COLO829 (cell line): ENCODE measurements at places on chromosomes 2 and 18.

- DNase-seq, result no peak
These were observed 3.2 kb downstream of the WDR33 start for GRCh38 chr2:127807678-127808353.

DNA sequence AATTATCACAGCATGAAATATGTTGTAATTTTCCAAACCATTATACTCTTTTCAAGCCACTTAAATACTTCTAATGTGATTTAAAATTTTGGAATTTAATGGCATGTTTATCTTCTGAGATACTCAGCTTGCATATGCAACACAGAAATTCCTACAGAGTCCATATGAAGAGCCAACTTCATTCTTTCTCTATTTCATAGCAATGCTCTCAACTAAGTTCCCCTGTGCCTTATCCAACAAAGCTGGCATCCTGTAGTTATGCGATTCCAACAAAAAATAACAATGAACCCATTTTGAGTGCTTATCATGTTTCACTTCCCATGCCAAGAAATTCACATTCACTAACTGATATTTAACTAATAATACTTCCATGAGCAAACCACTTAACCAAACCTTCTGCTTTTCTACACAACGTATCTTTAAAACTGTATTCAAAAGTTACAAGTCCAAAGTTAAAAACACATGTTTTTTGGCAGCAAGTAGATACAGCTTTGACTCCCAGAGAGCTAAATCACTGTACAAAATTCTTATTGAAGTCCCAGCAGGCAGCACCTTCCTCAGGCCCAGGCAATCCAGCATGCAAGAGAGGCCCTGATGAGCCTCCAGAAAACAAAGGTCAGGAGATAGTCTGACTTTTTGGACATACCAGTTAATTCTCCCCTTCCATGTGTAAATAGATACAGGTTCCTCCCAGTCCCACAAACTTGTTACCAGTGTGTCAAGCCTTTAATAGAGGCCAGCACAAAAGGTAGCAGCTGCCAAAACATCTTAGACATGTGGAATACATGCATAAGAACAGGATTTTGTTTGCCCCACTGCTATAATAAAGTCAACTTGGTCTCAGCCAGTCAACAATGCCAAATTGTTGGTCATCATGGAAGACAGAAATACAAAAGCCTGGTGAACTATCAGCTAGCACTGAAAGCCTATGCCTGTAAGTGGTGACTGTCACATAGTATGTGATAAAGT is 113.1 kb upstream of the WDR75 start:
- no peak for DNase-seq

DNA sequence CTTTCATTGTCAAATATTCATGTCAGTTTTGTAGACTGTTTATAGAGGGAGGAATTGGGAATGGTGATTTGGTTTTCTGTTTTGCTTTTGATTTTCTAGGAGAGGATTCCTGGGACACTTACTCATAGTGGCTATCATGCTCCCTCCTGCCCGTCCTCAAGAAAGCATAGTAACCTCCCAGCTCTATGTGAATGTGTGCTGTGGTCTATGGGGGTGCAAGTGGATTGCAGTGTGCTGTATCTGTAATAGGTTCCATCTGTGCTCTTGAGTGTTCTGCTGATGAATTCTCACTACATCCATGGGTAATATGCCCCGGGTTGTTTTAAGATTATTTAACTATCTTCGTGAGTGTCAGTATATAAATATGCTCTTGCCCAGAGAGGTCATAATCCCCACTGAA is 811.3 kb downstream of the CNTNAP5 start:
- DNase-seq, result no peak

DNA sequence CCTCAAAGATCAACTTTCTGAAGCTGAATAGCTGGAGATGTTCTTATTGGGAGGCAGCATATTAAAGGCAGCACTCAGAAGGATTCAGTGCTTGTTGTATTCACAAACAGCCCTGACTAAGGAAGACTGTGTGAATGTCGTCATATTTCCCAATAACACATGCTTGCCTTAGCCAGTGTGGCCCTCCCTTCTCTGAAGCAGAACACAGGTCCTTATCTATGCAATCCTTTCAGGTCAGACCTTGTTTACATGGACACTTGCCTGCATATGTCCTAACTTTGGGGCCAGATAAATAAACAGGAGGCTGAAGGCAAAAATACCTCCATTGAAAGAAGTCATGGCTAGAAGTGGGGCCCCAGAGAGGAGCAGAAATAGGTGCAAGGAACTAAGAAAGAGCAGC is 97.2 kb downstream of the SLC4A3 start:
- no peak for DNase-seq

DNA sequence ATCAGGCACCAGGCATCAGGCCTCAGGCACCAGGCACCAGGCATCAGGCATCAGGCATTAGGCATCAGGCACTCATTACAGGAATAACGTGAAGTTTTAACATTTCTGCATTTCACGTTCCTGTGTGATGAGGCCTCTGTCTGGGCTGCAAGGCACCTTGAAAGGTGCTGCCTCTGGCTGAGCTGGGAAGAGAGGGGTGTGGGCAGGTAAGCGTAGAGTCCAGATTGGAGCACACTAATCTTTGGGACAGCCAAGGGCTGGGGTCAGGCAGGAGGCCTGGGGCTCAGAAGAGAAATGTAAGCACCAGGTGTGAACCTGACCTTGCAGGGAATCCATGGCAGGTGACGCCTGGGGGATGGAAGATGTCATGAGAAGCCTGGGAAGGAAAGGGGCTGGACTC is 25.3 kb upstream of the SNTG2 start:
- DNase-seq, result no peak
